Activated T-helper 1 cell treated with anti-CD3 and anti-CD28 coated beads, Interleukin-12 subunit alpha, Interleukin-12 subunit beta, Interleukin-2, Interleukin-4 antibody, amounts not matched to agents 30 ng/mL and 10 ng/mL and 1 ng/mL, durations not matched to agents 14 hours and 24 hours and 36 hours (primary cell): ENCODE measurements at places on chromosomes 2 and 18.

- no peak for DNase-seq
- H3K36me3 ChIP-seq = no peaks in the 10 kb centered on the region
- no peak overlapping the region for H3K4me3 ChIP-seq
- no peak overlapping the region for H3K27ac ChIP-seq
- H3K27me3 ChIP-seq = no peaks in the 10 kb centered on the region
- no peaks in the 10 kb centered on the region for H3K4me1 ChIP-seq
Measured at GRCh38 chr2:124267794-124268193, 242.7 kb downstream of the CNTNAP5 start.

GRCh38 chr2:72146347-72147302, 1.0 kb downstream of the CYP26B1 start:
- H3K4me1 ChIP-seq = peaks cover 21% of the 10 kb centered on the region
- H3K4me3 ChIP-seq = peak overlapping the region; percentile 39
- peaks cover 6% of the 10 kb centered on the region for H3K36me3 ChIP-seq
- peak overlapping the region; percentile 72 for H3K27ac ChIP-seq
- no peak for DNase-seq
- H3K27me3 ChIP-seq = peaks cover 60% of the 10 kb centered on the region

DNA sequence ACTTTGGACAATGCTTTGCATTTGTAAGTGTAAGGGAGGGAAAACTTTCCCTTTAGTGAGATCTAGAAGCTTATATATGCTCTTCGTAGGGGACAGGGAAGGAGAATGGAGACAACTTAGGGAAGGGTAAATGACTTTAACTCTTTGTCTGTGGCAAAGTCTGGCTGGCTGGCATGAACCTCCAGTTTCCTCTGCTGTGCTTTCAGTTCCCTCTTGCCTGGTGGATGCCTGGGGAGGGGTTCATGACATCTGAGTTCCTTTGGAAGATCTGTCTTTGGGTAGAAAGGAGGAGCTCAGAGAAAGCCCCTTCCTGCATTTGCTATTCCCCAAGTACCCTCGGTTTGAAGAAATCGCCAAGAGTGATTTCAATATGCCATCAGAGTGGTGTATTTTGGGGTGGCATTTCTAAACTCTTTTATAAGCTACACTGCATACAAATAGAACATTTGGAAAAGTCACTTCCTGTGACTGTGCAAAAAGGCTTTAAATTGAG, 143.6 kb downstream of the VAPA start:
- H3K36me3 ChIP-seq = no peaks in the 10 kb centered on the region
- no peak overlapping the region for H3K4me3 ChIP-seq
- H3K4me1 ChIP-seq = peaks cover 13% of the 10 kb centered on the region
- H3K27ac ChIP-seq = no peak overlapping the region

GRCh38 chr2:191206613-191207471, 38.4 kb upstream of the MYO1B start:
- H3K4me3 ChIP-seq = peak overlapping the region; percentile 63
- DNase-seq = no peak
- H3K4me1 ChIP-seq = peaks cover 41% of the 10 kb centered on the region
- no peaks in the 10 kb centered on the region for H3K27me3 ChIP-seq

GRCh38 chr18:13500869-13501542, 225.4 kb downstream of the FAM210A start:
- no peak for DNase-seq
- H3K27ac ChIP-seq = peak overlapping the region; percentile 8
- H3K4me3 ChIP-seq = no peak overlapping the region
- peaks cover 32% of the 10 kb centered on the region for H3K4me1 ChIP-seq
- peaks cover 22% of the 10 kb centered on the region for H3K36me3 ChIP-seq
- H3K27me3 ChIP-seq = no peaks in the 10 kb centered on the region

DNA sequence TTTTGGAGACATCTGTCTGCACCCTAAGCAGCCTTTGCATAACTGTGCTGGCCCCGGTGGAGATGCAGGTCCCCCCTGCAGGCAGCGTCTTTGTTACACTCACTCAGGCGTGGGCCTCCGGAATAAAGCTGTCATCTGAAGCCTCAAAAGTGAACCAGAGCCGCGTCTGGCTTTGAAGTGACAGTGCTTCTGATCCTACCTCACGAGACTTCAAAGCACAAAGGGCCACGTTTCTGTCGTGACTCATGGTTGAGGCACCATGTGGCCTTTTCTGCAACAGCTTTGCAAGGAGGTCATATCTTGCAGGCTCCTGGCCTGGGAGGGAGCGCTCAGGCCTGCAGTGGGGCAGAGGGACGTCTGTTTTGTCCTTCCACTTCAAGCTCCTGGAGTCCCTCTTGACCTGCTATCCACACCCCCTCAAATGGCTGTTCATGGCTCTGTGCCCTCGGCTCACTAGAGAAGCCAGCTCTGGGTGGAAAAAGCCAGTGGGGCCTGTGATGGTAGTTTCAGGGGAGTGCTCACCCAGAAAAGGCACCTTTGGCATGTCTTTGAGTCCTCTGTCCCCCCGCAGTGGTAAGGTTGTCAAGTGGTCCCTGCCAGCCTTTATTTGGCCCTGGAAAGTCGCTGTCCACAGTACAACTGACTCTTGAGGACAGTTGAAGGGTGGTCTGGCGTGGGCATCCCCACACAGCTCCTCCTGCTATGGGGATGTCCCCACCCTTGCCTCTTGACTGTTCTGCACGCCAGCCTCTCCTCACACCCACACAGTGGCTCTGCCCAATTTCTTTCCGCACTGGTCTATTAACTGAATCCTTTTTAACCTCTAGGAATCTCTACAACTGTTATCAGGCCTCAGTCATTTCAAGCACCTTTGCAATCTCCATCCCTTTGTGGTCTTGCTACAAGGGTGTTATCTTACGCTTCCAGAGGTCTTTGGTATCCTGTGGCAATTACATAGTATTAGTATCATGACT, 19.3 kb downstream of the GPR55 start:
- H3K27ac ChIP-seq = peak overlapping the region; percentile 46
- H3K4me3 ChIP-seq = no peak overlapping the region
- H3K27me3 ChIP-seq = peaks cover 66% of the 10 kb centered on the region
- DNase-seq = peak; percentile 37
- H3K4me1 ChIP-seq = peaks cover 36% of the 10 kb centered on the region
